Epithelial cell of proximal tubule (primary cell): ENCODE measurements at places on chromosomes 12 and 14.
A peak's percentile ranks its signal among the peaks of the same experiment; 100 is the strongest.

GRCh38 chr12:70070494-70071007 lies 172.7 kb upstream of the CNOT2 start:
- no peak for DNase-seq

- DNase-seq = peak; percentile 2
These were observed 187.7 kb downstream of the GALC start for GRCh38 chr14:87805315-87805723.

GRCh38 chr14:47060050-47060449 lies 408.5 kb upstream of the RPL10L start:
- no peak for DNase-seq

GRCh38 chr14:26905229-26905628 lies 307.4 kb upstream of the NOVA1 start:
- no peak for DNase-seq

DNA sequence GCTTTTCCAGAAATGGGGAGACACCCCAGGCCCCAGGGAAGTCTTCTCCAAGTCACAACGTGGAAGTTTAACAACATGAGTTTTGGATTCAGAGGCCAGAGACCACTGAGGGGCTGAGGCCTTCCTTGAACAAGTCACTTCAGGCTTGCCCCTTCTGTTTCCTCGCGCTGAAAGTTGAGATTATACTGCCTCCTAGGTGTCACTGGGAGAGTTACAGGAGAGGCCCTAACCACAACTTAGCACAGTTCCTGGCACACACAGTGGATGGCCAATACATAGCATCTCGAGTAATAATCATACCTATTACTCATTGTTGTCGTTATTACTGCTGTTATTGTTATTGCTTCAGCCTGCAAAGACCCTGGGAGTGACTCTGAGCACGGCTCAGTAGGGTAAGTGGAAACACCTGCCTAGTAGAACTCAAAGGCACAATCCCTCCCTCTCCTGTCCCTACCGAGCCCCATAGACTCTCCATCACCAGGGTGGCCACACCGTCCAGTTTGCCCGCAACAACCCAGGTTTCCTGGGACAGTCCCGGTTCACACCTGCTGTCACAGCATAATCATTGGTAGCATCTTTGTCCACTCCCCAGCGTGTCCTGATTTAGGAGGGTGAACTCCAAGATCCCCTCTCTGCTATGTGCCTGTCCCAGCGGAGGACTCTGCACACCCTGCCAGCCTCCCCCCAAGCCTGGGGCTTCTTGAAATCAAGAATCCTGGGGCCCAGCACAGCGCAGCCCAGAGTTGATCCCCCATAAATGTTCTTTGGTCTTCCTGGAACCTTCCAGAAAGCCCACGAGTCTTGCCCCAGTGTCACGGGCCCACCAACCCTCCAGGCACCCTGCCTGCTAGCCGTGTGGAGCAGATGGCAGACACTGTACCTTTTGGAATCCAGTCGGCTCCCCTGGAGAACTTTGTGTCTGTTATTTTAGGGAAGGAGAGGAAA lies 85.0 kb downstream of the SYNE3 start:
- no peak for DNase-seq

DNA sequence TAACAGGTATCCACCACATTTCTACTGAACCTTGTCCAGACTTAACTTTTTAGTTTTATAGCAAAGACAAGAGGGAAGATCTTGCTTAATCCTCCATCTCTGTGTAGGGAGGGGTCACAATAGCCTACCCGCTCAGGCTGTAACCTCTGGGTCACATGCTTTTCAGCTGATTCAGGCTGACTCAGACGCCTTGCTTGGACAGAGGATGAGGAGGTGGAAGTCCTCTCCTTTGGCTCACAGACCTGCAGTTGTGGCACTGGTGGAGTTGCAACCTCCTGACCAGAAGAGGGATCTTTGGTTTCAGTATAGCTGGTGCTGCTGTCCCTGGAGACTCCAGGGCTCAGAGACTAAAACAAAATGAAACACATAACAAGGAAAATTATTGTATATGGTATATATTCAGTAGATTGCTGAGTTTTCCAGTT lies 16.2 kb downstream of the ACIN1 start:
- DNase-seq = peak; percentile 93

DNA sequence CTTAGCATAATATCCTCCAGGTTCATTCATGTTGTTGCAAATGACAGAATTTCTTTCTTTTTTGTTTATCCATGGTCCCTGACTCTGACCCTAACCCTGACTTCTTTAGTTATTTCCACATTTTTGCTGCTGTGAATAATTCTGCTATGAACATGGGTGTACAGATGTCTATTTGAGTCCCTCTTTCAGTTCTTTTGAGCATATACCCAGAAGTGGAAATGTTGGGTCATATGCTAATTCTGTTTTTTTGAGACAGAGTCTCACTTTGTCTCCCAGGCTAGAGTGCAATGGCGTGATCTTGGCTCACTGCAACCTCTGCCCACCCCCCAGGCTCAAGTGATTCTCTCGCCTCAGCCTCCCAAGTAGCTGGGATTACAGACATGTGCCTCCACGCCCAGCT lies 33.1 kb downstream of the KNTC1 start:
- DNase-seq = no peak

DNA sequence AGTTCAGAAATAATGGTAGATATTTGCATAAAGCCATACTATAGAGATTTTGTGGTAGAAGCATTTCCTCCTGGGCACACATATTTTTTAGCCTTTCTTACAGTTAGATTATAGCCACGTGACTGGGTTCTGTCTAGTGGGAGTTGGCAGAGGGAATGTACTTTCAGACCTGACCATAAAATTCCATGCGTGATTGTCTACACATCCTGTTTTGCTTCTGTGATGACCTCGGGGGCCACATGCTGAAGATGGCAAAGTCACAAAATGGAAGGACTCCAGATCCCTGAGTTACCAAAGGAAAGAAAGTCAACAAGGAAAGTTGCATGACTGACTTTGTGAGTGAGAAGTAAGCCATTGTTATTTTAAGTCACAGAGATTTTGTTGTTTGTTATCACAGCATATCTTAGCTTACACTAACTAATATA lies 14.6 kb upstream of the MIA2 start:
- no peak for DNase-seq

- DNase-seq = no peak
These were observed 277.0 kb downstream of the CEP128 start for GRCh38 chr14:80664576-80664975.

GRCh38 chr14:29558516-29558915 lies 369.1 kb downstream of the PRKD1 start:
- DNase-seq = no peak

- peak; percentile 25 for DNase-seq
These were observed 110.0 kb downstream of the CCDC60 start for GRCh38 chr12:119444462-119445044.

GRCh38 chr12:47740606-47741339 lies 15.5 kb upstream of the ENDOU start:
- DNase-seq = no peak

- no peak for DNase-seq
These were observed 30.8 kb downstream of the LGMN start for GRCh38 chr14:92717571-92718042.

DNA sequence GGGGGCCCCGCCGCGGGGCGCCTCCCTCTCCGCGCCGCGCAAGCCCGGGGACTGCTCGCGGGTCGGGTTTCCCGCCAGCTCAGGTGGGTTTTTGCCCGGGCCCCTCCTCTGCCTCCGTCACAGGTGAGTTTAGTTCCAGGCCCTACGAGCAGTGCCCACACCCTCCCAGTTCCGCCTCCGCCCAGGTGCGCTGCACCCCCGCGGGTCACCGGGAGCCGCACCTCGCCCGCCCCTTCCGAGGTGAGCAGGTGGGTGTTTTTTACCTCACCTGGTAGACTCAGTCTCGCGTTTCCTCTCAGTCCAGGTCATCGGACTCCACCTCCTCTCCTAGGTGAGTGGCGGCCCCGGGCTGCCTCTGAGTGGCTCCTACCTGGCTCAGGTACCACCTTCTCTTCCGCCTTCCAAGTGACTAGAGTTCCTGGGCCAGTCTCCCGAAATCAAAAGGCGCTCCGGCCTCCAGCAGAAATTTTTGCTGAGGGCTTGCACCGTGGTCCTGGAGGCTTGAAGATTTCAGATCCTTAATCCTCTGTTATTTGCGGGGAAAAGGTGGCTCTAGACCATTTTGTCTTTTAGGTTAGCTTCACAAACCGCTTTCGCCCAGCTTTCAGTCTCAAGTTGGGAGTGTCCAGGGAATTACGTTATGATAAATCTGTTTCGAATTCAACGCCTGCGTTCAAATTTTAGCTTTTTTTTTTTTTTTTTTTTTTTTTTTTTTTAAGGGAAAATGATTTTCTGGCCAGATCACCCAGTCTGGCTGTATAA lies at the start of gene TMEM30B:
Gene TMEM30B, minus strand, starts transcription at position 153 of the 762 bp plus-strand sequence. CDS start 191 bp downstream, outside the sequence.
- DNase-seq = no peak

GRCh38 chr12:126663304-126664094 lies 1598.3 kb downstream of the AACS start:
- no peak for DNase-seq

DNA sequence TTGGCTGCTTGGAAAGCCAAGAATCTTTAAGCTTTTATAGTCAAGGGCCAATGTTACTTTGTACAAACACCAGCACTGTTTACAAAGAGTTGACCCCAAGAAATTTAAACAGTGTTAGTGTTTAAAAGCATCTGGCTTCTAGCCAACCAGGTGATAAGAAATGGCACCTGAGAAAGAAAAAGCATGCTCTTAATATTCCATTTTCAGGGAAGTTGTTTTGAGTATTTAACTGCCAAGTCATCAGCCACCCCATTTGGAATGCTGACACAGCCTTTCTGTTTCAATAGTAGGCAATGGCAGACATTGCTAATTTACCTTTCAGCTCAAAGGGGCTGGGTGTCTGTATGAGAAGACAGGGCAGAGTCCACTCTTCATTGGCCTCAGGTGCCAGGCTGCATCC lies 3.7 kb upstream of the SLC35F4 start:
- DNase-seq = no peak

GRCh38 chr12:13101821-13102375 lies 1.6 kb downstream of the GSG1 start:
- no peak for DNase-seq

GRCh38 chr14:50225067-50225973 lies 6.1 kb downstream of the SOS2 start:
- DNase-seq = peak; percentile 76

- no peak for DNase-seq
These were observed 348.5 kb downstream of the EGLN3 start for GRCh38 chr14:33602396-33602795.

DNA sequence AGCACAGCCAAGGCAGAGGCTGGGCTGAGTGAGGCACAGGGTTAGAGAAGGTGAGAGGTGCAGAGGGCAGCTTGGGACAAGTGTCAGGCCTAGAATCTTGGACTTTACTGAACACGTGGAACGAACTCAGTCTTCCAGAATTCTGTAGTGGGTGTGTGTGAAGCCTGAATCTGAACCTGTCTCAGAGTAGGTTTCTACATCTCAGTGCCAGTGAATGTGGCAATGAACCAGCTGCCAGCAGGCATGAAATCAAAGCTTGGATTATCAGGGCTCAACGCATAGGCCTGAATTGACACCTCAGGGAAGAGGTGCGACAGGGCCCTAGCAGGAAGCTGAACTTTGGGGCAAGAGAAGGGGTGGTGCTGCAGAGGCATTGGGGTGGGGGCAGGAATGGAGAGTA lies 104.6 kb downstream of the SAMD4A start:
- DNase-seq = no peak

DNA sequence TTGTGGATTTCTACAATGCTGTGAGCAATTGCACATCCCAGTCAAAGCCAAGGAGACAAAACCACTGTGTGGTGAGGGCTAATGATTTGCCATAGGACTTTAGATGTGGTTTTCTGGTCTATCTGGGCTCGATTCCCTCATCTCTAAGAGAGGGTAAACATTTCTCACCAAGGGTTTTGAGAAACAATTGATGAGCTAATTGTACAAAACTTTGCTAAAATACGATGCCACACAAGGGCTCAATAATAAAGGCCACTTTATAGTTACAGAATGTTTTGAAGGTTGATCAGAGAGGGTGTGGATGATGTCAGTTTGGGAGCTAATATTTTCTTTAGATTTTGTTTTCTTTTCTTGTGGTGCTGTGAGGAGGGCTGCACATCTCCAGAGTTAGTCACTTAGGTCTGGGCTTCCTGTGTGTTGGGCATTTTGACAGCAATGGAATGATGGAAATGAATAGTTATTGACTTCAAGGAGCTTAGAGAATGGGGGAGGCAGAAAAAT lies 60.8 kb upstream of the SLC38A4 start:
- peak; percentile 73 for DNase-seq

GRCh38 chr12:46585854-46586621 lies 213.5 kb upstream of the SLC38A2 start:
- no peak for DNase-seq

- no peak for DNase-seq
These were observed 613.8 kb downstream of the KCNH5 start for GRCh38 chr14:62431496-62431895.

GRCh38 chr12:104761611-104762010 lies 196.5 kb downstream of the SLC41A2 start:
- DNase-seq = no peak

DNA sequence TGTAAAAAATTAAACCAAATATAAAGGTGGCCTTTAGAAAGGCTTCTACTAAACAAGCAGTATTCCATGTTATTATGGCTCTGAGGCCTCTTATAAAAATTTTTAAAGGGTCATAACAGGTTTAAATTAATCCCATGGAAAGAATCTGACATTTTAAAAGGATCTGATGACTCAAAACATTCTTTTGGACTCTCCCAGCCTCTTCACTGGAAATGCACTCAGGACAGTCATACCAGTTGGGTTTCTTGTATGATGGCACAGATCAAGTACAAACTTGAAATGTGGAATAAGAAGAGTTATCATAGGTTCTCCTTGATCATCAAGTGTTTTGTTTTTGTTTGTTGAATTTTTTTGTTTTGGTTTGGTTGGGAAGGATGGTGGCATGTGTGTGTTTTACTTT lies 50.8 kb downstream of the PPP2R5E start:
- DNase-seq = no peak

- no peak for DNase-seq
These were observed 51.6 kb downstream of the RPS6KA5 start for GRCh38 chr14:91008759-91009409.

GRCh38 chr14:101020834-101021370 lies 117.4 kb upstream of the RTL1 start:
- DNase-seq = no peak

- no peak for DNase-seq
These were observed 89.5 kb upstream of the HOXC13 start for GRCh38 chr12:53849113-53849512.
